Iris pigment epithelial cell (primary cell): ENCODE measurements at places on chromosomes 3 and 15.
A peak's percentile ranks its signal among the peaks of the same experiment; 100 is the strongest.

DNA sequence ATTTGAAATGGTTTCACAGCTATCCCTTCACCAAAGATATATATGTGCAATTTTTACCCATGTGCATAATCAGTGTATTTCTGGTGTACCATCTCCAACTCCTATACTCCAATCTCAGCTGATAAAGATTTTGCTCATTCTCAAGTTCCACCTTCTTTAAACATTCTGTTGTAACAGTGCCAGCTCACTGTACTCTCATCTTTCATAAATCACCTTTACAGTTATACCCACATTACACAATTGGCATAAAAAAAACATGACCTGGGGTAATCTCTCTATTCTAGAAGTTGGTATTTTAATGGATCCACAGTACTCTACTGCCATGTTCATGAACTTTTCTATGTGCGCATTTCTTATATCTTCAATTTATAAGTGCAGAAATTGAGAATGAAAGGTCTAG, 339.9 kb upstream of the DPH6 start:
- no peak for DNase-seq

DNA sequence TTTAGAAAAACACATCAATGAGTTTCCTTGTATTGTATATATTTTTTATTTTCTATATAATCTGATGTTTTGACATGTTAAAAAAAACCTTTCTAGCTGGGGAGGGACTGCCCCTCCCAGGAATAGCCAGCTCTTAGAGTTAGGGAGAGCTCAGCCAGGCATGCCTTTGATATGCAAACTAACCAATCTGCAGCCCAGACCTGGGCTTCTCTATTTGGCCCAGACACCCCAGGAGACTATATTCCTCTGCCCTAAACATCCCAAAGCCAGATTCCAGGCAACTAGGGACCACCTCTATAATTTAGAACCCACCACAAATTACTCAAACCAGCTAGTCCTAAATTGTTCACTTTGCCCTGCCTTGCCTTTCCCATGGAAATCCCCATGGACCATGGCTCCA, 390.9 kb upstream of the ADAMTS9 start:
- no peak for DNase-seq

GRCh38 chr3:66863205-66864111, 134.6 kb upstream of the KBTBD8 start:
- no peak for DNase-seq

- peak; percentile 33 for DNase-seq
Observed at GRCh38 chr15:40974879-40975278, 21.6 kb downstream of the CHAC1 start.

GRCh38 chr15:51350723-51351122, 9.3 kb downstream of the GLDN start:
- DNase-seq = no peak

DNA sequence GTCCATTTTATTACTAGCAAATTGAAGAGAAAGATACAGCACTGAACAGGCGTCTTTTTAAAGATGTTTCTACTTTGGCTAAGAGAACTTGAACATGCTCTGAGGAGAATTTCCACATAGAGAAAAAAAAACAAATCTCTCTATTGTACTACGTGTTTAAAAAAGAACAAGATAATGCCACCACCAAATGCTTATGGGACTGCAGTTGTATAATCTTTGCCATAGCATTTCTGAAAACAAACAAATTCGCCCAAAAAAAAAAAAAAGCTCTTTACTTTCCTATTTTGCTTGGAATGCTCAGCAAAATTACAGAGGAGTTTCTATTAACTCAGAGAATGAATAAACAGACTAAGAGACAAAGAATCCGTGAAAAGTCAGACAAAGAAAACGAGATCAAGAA, 114.2 kb downstream of the CNTN3 start:
- DNase-seq = no peak

DNA sequence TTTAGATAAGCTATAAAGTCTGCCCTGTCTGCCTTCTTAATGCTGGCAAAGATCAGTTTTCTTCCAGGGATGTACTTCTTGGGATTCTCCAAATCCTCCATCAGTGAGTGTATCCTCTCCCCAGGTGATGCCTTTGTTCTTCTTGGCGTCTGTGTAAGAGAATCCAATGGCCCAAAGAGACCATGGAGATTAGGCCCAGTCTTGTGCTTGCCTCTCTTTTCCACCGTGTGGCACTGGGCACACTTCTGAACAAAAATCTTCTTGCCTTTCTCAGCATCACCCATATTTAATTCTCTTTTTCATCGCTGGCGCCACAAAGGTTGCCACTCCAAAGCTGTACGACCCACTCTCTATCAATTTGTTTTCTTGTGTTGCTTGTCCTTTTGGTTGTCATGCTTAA, 32.2 kb upstream of the TAMM41 start:
- DNase-seq = no peak

GRCh38 chr3:196096382-196096953, 14.6 kb upstream of the TFRC start:
- DNase-seq = no peak

GRCh38 chr3:13836658-13837587, 42.9 kb downstream of the WNT7A start:
- DNase-seq = no peak

DNA sequence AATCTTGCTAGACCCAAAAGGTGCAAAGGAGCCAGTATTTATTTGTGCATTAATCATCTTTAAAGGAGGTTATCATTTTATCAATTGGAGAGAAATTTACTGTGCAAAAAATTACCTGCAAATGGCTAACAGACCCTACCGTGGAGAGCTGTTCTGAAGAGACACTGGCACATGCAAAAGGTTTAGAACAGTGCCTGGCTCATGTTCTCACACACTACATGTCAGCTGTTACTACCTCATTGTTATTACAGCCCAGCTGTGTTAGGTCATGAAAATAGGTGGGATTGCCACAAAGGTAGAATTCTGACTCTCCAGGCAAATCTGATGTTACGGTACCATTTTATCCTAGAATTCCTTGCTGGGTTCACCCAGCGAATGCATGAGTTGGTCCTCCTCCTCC, 137.3 kb downstream of the SNRK start:
- DNase-seq = no peak

GRCh38 chr15:50066202-50066601, 52.8 kb downstream of the ATP8B4 start:
- DNase-seq = no peak

GRCh38 chr3:81643721-81644120, 117.7 kb downstream of the GBE1 start:
- peak; percentile 39 for DNase-seq

DNA sequence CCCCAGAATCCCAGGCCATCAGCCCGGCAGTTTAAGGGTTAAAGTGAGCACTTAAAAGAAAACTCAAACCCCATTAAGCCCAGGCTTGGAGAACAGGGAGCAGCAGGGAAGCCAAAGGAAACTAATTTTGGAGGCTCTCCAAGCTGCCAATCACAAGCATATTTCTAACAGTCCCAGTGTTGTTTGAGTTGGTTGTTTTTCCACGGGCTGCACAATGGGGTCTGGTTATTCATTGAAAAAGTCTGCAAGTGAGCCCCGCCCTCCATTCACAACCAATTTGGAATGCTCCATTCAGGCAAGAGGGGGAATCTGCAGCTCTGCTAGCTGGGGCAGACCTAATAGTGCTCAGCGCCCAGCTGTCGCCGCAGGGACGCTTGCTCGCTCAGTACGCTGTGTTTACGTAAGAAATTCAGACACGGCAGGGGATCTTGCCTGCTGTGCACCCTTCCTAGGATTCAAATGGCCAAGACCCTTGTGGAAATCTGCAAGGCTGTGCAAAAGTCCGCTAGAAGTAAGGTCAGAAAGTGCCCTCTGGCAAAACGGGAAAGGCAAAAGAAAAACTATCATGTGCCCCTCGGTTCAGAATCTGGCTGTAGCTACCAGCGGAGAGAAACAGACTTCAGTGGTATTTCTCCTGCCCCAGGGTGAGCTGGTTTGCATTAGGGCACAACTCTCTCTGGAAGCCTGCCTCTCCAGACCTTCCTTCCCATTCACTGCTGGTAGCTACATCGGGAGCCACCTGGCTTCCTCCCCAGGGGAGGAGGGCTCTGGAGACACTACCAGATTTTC, 11.0 kb downstream of the ETV5 start:
- DNase-seq = peak; percentile 89

DNA sequence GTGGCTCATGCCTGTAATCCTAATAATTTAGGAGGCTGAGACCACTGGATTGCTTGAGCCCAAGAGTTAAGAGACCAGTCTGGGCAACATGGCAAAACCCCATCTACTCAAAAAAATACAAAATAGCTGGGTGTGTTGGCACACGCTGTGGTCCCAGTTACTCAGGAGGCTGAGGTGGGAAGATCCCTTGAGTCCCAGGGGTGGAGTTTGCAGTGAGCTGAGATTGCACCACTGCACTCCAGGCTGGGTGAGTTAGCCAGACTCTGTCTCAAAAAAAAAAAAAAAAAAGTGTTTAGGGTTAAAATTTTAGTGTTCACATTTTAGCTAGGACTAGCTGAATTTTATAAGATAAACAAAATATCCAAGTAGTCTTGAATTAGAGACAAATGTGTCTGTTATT, 1340.1 kb upstream of the EPHA6 start:
- DNase-seq = no peak
